ENCODE measurements at places on chromosomes 11 and 22.

DNA sequence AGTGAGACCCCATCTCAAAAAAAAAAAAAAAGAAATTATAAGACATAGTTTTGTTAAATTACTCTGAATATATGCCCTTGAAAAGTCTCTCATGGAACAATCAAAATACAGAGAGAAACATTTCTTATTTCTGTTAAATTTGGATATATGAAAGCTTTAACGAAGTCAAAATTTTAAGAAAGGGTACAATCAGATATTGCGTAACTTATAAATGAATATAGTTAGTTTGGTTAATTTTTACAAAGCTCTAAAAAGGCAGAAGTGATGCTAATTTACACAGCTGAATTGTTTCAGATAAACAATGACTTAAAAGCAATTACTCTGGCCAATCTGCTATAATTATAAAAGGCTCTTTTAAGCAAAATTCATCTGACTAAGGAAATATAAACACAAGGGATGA is 611.6 kb upstream of the CCDC179 start:
- no peak for DNase-seq

DNA sequence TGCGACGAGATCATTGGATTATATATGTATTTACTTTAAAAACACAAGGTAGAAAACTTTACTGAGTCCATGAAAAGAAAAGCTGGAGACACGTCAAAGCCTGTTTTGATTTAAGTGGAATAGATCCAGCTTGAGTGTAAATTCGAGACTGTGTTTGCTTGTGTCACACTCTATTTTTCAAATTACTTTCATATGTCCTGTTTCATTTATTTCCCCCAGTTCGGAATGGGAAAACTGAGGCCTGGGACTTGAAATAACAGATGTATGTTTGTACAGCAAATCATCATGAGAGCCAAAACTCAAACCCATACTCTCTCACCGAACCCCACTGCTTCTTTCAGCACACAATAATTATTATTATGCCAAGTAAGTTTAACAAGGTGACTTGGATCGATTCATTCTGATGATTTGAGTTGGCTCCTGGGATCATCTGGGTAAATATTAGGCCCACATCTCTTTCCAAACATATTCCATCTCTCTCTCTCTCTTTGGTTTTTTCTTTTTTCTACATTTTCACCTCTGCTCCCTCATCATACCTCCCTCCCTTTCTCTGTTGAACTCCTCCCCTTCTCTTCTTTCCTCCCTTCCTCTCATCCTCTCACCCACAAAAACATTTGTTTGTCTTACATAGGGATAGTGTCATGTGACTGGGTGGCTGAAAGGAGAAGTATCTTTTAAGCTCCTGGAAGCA is 21.2 kb downstream of the FZD4 start:
- DNase-seq = no peak

DNA sequence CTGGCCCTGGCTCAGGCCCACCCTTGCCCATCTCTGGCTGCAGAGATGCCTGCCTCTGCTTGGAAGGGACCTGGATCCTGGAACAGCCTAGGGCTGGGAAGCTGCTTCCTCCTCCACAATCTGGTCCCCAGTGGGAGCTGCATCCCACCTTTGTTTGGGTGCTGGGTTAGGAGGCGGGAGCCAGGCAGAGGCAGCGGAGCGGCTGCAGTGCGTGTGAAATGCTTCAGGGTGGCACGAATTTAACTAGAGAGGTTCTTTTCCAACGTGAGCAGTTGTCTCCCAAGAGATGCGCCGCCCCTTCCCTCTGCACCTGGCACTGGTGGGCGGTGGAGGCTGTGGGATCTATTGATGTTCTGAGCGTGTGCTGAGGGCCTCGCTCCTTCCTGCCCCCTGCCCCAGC is 31.6 kb downstream of the BRSK2 start:
- DNase-seq = no peak

GRCh38 chr11:121448431-121448941 is 3.6 kb upstream of the SORL1 start:
- DNase-seq = no peak

DNA sequence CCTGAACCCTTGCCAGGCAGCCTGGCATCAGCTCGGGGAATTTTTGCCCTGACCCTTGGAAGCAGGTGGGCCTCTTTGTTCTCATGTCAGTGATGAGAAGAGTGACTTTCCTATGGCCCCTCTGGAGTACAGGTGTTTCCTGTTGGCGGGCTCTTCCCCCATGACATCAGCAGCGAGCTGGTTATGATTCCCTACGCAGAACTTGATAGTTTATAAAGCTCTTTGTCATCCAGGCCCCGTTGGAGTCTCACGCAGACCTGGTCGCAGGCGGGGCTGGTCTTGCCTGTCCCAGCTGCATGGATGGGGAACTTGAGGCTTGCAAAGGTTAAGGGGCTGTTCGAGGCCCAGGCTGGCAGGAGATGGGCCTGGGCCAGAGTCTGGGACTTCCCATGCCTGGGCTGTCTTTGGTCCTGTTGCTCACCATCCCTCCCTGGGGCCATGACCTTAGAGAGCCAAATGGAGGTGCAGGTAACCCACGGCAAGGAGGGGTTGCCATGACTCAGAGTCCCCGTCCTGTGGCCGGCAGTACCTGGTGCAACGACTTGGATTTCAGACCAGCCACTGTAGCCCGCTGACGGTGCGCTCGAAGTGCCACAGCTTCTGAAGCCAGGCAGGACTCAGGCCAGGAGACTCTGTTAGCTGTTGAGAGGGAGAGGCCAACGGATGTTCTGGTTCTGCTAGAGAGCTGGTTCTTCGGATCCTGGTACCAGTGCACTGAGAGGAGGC is 45.9 kb upstream of the PPP6R3 start:
- no peak for DNase-seq

DNA sequence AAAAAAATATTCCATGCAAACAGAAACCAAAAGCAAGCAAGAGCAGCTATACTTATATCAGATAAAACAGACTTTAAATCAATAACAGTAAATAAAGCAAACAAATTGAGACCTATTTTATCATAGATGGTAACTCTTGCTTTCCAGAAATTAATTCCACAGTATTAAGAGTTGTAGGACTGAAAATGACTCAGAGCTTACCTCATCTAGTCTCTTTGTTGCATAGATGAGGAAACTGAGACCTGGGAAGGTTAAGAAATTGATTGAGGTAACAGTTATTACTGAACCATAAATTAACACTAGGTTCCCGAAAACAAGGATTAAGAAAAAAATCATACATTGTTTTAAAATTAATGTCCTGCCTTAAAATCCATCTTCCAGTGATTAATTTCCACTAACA is 123.8 kb downstream of the PLEKHA7 start:
- no peak for DNase-seq

DNA sequence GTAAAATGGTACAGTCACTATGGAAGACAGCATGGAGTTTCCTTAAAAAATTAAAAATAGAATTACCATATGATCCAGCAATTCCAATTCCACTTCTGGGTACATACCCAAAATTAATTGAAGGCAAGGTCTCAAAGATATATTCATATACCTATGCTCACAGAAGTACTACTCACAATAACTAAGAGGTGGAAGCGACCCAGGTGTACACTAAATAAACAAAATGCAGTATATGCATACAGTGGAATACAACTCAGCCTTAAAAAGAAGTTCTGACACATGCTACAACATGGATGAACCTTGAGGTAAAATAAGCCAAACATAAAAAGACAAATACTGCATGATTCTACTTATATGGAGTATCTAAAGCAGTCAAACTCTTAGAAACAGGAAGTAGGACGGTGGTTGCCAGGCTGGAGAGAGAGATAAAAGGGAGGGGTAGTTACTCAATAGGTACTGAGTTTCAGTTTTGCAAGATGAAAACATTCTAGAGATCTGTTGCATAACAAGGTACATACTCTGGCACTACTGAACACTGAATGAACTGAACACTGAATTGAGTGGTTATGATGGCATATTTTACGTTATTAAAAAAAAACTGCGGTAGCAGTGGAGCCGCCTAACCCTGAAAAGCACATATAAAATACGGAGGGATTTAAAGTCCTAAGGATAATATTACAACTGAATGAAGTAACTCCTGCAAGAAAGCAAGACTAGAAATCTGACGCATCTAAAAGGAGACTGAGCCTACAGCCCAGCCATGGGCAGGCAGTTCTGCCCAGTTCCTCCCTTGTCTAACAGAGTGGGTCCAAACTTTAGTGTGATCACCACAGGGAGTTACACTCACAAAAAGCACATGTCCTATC is 12.8 kb downstream of the DGCR2 start:
- peak; percentile 78 for DNase-seq

DNA sequence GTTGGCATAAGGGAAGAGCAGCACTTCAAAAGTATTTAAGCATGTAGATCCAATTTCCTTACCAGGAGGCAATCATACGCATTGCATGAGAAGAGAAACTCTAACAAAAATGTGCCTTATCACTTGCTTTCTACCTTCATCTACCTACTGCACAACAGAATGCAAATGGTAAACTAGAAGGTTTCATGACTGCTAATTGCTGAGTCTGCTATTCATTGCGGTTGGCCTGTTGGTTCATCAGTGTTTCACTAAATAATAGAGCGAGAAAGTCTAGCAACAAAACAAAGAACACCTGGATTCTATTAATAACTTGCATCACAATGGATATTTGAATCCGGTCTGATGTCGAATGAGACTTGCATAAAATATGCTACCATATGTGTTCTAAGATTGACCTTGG is 229.0 kb downstream of the OPCML start:
- DNase-seq = no peak

Data from AG10803 (cell line).